ENCODE measurements at places on chromosomes 13 and 19.
A peak's percentile ranks its signal among the peaks of the same experiment; 100 is the strongest.

GRCh38 chr13:28679628-28680027 is 20.7 kb downstream of the POMP start:
- DNase-seq: no peak

GRCh38 chr19:55368701-55369563 is 1.3 kb downstream of the IL11 start:
- no peak for DNase-seq

- DNase-seq: no peak
These were observed 50.0 kb downstream of the TEX26 start for GRCh38 chr13:30982506-30982905.

DNA sequence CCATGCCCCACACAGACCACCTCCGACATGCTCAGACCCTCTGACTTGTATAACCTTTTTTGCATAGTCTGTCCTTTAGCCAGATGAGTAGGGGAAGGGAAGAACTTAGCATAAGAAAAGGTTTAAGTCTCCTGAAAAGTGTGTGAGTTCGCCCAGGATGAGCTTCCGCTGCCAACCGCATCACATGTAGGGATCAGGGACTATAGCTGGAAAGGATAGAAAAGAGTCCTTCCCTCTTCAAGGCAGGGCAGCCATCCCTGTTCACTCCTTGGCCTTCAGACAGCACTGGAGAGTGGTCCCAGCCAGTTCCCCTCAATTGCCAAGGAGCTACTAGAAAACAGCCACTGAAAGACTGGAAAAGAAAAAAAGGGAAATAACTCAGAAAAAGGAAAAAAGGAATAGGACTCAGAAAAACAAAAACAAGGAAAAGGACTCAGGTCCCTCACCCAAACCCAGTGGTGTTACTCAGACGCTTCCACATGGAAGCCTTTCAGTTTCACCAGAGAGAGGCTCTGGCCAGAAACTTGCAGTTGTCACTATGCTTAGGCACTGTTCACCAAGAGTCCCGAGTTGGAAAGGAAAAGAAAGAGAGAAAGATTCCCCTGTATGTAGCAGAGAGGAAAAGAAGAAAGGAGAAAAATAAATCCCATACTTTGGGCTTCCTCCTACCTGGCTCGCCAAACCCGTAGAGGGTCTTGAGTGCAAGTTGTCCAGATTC is 5.6 kb upstream of the TM9SF2 start:
- DNase-seq: no peak

- DNase-seq: no peak
These were observed 46.7 kb upstream of the RNF113B start for GRCh38 chr13:98223741-98224140.

GRCh38 chr13:71867131-71867814 is at the start of gene DACH1:
DACH1 (minus strand) TSS chr13:71867204.
- peak; percentile 74 for DNase-seq
